Adrenal gland (tissue), 19 donors: ENCODE measurements at places on chromosomes 3 and 15. TPM values are rescaled to one million over a fixed set of nuclear protein-coding genes. Genes with fewer than 3 reads are reported as not detected.
A peak's percentile ranks its signal among the peaks of the same experiment; 100 is the strongest.

GRCh38 chr3:59731943-59732342 is 682.1 kb upstream of the CFAP20DC start:
- no peak for DNase-seq

GRCh38 chr3:42780892-42781700 is 8.0 kb upstream of the CCDC13 start:
- no peak for DNase-seq

The CNTN4 gene
- 1.7 TPM for total RNA-seq

The RNF111 gene
- total RNA-seq, result 32.9 TPM

The ACOX2 gene
- 36.5 TPM for total RNA-seq

- DNase-seq, result no peak
These were observed 10.0 kb downstream of the UBR1 start for GRCh38 chr15:43095708-43096347.

GRCh38 chr15:100596792-100597191 is 5.2 kb downstream of the LINS1 start:
- no peak for DNase-seq

GRCh38 chr3:144010371-144010770 is 38.7 kb downstream of the DIPK2A start:
- DNase-seq, result no peak

The GABRR3 gene
- total RNA-seq, result not detected

The CLDN16 gene
- 0.49 TPM for total RNA-seq

DNA sequence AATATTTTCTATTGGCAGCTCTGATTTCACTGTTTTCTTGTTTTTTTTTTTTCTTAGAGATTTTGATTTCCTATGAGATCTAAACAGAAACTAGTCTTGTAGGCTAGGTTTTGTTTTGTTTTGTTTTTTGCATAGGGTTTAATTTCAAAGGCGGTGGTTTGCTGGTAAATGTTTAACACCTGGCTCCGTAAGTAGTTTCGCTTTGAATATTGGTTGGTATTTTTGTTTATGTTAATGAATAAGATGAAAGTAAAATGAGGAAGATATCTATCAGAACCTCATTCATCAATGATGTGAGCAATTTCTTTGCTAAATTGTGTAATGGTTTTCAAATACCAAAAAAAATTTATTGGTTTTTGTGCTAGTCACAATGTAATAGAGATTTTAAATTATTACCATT is 39.7 kb upstream of the TM4SF1 start:
- DNase-seq, result no peak

GRCh38 chr3:124078953-124079911 is 87.3 kb upstream of the ROPN1 start:
- peak; percentile 50 for DNase-seq

DNA sequence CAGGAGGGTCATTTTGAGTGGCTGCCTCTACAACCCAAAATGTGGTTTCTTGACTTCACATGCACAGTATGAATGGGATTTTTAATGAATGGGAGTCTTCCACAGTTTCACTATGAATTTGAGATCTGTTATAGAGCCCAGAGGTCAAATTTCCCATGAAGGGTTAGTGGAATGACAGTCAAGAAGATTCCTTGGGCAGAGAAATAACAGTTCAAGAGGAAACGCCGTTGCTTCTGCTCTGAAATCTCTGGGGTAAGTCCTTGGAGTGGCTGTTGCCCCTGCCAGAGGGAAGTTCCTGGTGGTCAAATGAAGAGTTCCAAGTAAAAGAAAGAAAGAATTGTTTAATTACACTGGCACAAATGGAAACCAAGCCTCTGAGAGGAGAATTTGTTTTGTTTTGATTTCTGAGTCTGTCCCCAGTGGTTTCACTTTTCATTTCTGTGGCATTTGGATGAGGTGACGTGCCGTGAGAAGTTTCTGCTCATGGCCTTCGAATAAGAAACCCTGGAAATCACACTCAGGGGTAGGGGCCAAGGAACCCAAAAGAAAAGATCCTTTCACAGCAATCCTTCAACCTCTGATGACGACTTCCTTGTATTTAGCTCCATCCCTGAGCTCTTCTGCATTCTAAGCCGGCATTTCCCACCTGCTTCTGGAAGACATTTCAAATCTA is 77.5 kb upstream of the IL12A start:
- no peak for DNase-seq

DNA sequence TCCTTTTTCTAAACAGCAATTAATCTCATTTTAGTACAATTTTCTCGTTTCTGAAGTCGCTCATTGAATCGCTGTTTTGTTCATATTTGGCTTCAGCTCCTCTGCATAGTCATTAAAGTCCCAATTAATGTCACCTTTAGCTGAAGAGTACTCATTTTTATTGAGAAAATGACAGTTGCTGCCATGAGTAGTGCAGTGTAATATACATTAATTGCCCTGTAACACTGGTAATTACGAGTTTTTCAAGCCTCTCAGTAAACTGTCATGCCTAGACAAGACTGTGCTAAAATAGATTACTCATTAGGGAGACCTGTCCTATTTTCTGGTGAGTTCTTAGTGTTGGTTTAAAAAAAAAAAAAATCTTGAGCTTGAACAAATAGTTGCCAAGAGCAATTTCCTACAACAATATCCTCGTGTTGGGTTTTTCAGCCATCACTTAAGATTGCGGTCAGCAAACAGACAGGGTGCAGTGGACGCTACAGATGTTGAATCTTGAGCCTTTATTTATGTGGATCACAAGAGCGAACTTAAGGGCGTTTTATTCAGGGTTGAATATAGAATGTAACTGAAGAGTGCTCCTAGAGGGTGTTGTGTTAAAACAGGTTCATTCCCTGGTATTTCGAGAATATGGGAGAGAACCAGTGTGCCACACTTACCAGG is 176.0 kb downstream of the CDIN1 start:
- no peak for DNase-seq

- DNase-seq, result no peak
These were observed 6.3 kb downstream of the IRAK2 start for GRCh38 chr3:10170915-10171478.

DNA sequence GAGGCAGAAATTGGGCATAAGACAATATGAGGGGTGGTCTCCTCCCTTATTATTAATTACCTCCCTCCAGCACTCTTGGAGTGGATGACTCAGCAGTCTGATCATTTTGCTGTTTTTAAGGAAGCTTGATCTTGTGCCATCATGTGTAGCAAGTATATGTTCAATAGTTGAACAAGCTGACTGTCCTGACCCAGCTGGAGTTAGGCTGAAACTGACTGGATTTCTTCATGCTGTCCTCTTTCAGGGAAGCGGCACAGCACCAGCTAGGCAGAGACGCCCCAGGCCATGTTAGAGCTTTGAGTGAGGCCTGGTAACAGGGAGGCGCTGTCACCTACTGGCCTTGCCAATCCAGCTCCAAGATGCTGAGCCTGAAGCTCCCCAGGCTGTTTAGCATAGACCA is 54.4 kb upstream of the KIF23 start:
- DNase-seq, result peak; percentile 44

The NLGN1 gene
- total RNA-seq, result 2.6 TPM

GRCh38 chr3:99901200-99901926 is 83.7 kb downstream of the CMSS1 start:
- no peak for DNase-seq

- no peak for DNase-seq
These were observed 86.7 kb upstream of the OXTR start for GRCh38 chr3:8856071-8856470.

GRCh38 chr3:55858302-55858701 is 371.2 kb upstream of the WNT5A start:
- no peak for DNase-seq

GRCh38 chr3:105676621-105677300 is 192.1 kb downstream of the CBLB start:
- no peak for DNase-seq

The LDHAL6B gene
- total RNA-seq, result not detected

- peak; percentile 41 for DNase-seq
These were observed 77.0 kb upstream of the PRR23C start for GRCh38 chr3:139121513-139122220.

DNA sequence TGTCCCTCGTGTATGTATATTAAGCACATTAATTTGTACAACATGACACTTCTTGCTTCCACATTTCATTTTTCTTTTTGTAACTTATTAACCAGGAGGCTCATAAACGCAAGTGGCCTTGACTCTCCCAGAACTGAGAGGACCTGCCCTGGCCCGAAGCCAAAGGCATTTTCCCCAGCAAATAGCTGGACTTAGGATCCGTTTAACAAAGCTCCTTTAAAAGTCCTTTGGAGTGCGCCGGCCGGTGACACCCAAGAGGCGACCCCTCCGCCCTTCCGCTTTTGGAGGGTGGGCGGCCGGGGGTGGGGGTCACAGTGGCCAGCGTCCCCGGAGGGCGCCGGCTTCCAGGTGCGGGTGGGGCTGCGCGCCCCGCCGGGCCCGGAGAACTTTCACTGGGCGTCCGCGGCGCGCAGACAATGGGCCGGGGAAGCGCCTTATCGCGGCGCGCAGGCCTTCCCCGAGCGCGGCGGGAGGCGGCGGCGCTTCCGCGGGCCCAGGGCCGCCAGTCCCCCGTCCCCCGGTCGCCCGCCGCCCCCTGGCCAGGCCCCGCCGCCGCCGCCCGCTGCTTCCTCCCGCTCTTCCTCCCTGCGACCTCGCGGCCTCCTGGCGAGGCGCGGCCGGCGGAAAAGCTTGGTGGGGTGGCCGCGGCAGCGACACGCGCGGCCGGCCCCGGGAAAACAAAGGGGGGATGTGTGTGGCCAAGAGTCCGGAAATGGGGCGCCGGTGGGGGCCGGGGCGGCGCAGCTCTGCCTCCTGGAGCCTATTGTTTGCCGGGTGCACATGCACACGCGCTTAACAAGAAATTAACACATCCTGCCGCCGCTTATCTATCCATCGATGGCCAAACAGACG is 613.4 kb downstream of the MCTP2 start:
- DNase-seq, result peak; percentile 52
